ENCODE measurements at places on chromosomes 12 and 14. TPM values are rescaled to one million over a fixed set of nuclear protein-coding genes. Genes with fewer than 3 reads are reported as not detected.

Gene CLEC6A
- polyA plus RNA-seq, result not detected

- no peak for DNase-seq
Observed at GRCh38 chr12:6450869-6451347, 934 bp upstream of the TAPBPL start.

- DNase-seq, result no peak
Observed at GRCh38 chr12:112473056-112473455, 54.3 kb downstream of the PTPN11 start.

- no peak for DNase-seq
Observed at GRCh38 chr14:55734731-55735130, 154.7 kb downstream of the KTN1 start.

Gene GPR68
- polyA plus RNA-seq, result 0.17 TPM

DNA sequence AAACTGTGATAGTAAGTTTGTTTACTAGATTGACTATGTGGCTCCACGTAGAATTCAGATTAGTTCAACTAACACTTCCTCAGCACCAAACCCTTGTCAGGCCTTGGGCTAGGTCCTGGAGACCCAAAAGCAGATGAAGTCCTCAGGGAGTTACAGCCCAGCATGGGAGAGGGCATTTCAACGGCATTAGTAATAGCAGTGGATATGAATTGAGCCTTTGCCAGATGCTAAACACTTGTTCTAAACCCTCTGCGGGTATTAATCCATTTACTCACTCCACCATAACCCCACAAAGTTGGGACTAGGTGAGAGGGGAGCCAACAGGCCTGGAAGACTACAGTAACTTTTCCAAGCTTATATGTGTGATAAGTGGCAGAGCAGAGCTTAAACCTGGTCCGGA lies 714.6 kb downstream of the DIO2 start:
- DNase-seq, result no peak

GRCh38 chr12:69966409-69966808 lies 141.4 kb downstream of the MYRFL start:
- no peak for DNase-seq

Gene CMKLR1
- 4.2 TPM for polyA plus RNA-seq

Measured in liver (tissue), 10 donors.